Colonic mucosa (tissue), 4 donors: ENCODE measurements at places on chromosomes 2 and 18. TPM values are rescaled to one million over a fixed set of nuclear protein-coding genes. Genes with fewer than 3 reads are reported as not detected.

FBXO36 gene
- total RNA-seq: 1.9 TPM

RAB6C gene
- total RNA-seq: 0.08 TPM

RGPD8 gene
- 11.7 TPM for total RNA-seq

CREG2 gene
- 0.56 TPM for total RNA-seq
